ENCODE measurements at places on chromosomes 13 and 19.

- DNase-seq = no peak
Measured at GRCh38 chr19:12287958-12288500, 6.7 kb downstream of the ZNF44 start.

DNA sequence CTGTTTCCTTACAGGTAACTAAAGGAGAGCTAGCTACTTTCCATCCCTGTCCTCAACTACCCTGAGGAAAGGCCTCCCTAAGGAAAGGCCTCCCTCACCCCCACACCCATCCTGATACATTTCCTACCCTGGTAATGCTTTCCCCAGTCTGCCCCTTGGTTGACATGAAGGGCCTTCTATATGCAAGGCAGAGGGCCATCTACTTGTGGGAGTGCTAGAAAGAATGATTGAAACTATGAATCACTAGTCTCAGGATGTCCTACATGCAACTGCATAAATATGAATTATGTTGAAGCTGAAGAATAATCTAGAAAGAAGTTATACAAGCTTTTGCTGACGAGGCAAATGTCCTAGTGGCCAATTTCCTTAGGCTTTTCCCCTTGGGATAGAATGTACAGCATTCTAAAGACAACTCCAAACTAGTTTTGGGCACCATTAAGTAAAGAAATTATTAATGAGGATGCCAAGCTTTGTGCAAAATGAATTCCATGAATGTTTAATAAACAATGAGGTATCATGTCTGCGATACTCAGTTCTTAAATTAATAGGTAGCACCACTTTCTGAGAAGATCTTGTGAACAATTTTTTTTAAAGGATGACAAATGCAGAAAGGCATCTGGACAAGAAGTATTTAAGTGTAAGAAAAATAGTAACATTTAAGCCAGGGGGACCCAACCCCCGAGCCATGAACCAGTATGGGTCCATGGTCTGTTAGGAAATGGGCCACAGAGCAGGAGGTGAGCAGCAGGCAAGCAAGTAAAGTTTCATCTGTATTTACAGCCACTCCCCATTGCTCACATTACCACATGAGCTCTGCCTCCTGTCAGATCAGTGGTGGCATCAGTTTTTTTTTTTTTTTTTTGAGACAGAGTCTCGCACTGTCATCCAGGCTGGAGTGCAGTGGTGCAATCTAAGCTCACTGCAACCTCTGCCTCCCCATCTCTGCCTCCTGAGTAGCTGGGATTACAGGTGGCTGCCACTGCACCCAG lies 223.0 kb downstream of the LHFPL6 start:
- no peak for DNase-seq

DNA sequence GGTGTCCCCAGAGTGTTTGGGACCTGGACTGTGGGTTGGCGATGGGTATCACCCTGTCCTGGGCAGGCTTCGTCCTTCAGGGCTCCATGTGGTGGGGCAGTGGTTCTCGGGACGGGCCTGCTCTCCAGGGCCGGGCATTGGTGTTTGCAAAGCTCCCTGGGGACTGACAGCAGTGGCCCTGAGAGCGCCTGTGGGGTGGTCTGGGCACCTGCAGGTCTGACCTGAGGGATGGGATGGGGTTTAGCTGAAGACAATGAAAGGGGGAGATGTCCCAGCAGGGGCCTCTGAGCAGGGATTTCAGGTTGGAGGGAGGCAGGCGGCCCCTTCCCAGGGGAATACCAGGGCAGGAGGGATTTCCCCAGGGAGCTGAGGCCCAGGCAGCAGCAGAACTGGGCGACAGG lies 68.3 kb upstream of the MCF2L start:
- DNase-seq = no peak

GRCh38 chr19:49692147-49692506 lies 1.2 kb downstream of the CPT1C start:
- no peak for DNase-seq

- no peak for DNase-seq
Measured at GRCh38 chr19:54606891-54607784, 13.7 kb downstream of the LILRA1 start.

GRCh38 chr13:23852351-23852750 lies 36.8 kb downstream of the MIPEP start:
- no peak for DNase-seq

GRCh38 chr19:7783991-7784423 lies 21.0 kb downstream of the CLEC4M start:
- DNase-seq = no peak

DNA sequence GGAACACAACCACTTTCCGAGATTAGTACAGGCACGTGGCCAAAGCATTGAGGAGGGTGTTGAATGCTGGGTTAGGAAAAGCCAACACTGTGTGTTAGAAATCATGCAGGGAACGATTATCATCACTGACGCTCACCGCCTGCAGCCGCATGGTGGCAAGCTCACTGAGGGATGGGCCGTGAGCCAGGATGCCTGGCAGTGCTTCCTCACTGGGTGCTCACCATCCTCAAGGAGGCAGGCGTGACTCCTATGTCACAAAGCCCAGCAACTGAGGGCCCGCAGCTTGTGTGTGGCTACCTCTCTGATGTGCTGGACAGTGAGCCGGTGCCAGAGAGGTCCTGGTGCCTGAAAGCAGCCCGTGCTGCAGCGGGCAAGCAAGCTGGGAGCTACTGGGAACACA lies 30.4 kb upstream of the TIMM44 start:
- no peak for DNase-seq

DNA sequence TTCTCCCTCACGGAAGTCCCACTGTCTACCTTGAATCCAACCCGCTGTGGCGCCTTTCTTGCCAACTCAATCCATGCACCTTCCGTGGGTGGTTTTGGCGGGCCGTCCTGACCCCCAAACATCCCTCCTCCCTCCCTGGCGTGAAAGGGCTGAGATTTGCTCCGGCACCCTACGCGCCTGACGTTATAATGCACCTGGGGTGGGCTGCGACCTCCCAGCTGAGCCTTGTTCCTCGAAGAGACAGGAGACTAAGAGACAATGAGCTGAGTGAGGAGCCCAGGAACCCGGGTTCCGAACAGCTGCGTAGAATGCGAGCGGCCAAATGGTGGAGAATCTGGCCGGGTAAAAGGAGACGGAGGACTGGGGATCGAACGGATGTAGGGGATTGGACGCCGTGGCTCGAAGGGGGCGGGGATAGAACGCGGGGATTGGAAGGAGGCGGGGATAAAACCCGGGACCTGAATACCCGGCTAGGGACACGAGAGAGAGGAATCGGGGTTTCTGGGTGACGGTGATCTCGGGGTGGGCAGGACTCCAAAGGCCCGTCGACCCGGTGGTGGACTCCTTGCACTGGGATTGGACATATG lies at the start of gene CPT1C:
Gene CPT1C, plus strand, starts transcription at position 461 of the 587 bp plus-strand sequence. CDS start 1,137 bp downstream, outside the sequence.
- no peak for DNase-seq

- DNase-seq = peak; percentile 80
Measured at GRCh38 chr19:47240996-47241918, 10.3 kb upstream of the BBC3 start.

- no peak for DNase-seq
Measured at GRCh38 chr19:30136611-30137195, 194.7 kb downstream of the URI1 start.

GRCh38 chr13:92143766-92144165 lies 745.3 kb downstream of the GPC5 start:
- DNase-seq = no peak

GRCh38 chr19:49637821-49638738 lies 1.9 kb downstream of the RRAS start:
- DNase-seq = no peak

DNA sequence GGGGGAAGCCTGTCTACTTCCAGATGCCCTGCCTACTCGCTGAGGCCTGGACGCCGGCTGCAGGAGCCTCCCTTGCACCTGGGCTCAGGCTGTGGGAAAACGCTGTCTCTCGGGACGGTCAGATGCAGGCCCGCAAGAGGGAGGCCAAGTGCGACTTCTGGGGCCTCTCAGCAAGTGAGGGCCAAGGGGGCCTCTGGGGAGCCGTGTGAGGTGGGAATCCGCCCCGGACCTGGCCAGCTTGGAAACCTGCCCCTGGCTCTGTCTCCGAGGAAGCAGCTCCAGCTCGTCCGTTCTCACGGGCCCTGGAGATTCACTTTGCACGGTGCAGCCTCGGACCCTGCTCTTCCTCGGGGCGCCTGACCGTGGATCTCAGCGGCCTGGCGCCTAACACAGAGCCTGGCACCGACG lies 11.4 kb upstream of the CRTC1 start:
- DNase-seq = no peak

DNA sequence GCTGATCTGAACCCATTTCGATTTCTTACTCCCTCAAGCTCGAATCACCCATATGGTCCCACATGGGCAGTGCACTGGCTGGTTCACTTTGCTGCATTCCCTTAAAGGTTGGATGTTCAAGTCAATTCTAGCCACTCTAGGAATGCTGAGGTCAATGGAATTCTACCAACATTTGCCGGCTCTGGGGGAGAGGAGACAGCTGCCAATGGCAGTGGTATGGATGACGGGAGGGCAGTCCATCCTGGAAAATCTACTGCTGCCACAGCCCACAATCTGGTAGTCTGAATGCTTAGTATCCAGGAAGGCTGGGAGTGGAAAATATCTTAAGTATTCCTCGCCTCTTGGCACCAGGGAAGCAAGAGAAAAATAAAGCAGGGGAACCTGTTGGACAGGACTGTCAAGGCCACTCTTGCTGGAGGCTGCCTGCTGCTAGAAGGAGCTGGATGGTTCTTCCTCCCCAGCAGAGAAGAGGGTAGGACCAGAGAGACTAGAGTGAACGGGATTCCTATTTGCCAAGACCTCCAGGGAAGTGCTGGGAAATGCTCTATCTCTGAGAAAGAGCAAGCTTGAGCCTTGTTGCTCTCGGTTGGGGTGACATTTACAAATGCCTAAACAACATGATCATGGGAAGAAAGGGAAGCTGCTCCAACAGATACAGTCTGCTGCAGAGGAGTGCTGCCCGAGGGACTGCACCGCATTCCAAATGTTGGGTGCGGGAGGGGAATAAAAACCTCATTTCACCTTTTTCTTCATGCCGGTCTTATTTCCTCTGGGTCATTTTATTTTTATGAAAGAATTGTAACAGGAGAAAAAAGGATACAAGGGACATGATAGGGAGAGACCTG lies 20.7 kb upstream of the HMGB1 start:
- no peak for DNase-seq

All from activated CD4-positive, alpha-beta T cell treated with anti-CD3 and anti-CD28 coated beads for 1 hour (primary cell).